ENCODE measurements at places on chromosomes 3 and 15.

- no peak for DNase-seq
Observed at GRCh38 chr3:177135841-177136492, 61.3 kb downstream of the TBL1XR1 start.

GRCh38 chr15:97521381-97522285 lies 438.9 kb upstream of the ARRDC4 start:
- DNase-seq = no peak

DNA sequence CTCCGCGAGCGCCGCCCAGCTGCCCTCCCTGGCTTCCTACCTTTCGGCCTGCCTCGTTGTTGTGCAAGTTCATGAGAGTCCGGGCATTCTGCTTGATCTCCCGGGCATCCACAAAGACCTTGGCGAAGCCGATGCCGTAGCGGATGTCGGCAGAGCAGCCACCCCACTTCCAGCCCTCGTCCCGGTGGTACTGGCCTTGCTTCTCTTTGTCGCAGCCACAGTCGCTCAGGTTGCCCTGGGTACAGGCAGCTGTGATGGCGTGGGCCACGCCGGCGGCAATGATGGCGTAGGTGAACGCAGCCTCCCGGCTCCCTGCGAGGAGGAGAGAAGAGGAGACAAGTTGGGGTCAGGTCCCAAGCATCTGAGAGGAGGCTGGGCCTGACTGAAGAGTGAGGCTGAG lies 25.4 kb downstream of the WNT7A start:
- DNase-seq = no peak

DNA sequence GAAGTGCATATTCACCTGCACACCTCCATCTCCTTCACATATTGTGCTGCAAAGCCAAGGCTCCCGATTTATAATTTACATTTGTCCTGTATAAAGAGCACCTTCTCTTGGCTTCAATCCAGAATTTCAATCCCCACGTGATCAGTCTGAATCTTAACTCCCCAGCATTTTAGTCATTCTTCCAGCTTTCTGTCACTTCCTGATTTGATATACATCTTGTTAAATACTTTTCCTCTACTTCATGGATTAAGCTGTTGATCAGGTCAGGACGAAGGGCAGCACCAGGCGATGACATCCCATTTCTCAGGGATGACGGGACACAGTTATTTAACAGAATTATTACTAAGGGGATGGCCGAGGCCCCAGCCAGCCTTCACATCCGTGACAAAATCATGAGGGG lies 212.5 kb downstream of the EPHB1 start:
- DNase-seq = no peak

DNA sequence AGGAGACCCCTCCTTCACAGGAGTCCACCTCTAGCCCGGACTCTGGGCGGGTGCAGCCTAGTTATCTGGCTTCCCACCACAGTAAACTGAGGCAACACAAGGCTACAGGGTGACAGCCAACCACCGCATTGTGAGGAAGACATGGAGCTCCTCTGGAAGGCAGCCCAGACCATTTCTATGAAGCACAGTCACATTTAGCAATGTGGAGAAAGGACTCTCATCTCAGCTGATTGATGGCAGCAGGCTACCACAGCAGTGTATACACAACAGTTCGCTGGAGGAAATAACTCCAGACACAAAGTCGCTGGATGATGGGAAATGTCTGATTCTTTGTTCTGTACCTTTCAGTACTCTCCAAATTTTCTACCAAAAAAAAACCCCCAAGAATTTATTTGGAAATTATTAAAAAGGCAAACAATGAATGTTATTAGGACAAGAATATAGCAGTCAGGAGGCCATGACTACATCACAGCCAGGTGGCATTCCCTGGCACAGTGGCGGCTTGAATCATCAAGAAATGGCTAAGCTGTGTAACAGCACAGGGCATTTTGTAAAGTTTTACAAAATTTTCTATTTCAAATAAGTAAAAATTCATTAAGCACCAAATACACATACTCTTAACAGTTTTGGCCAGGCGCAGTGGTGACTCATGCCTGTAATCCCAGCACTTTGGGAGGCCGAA lies 40.1 kb downstream of the FAN1 start:
- DNase-seq = no peak

DNA sequence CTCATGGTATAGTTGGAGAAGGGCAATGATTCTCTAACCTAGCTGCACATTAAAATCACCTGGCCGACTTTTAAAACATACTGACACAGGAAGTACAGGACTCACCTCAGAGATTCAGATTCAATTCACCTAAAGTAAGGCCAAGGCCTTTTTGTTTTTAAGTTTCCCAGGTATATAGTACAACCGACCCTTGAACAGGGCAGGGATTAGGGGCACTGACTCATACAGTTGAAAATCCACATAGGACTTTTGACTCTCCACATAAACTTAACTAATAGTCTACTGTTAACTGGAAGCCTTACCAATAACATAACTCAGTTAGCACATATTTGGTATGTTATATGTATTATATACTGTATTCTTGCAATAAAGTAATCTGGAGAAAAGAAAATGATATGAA lies 129.5 kb upstream of the ABI3BP start:
- no peak for DNase-seq

DNA sequence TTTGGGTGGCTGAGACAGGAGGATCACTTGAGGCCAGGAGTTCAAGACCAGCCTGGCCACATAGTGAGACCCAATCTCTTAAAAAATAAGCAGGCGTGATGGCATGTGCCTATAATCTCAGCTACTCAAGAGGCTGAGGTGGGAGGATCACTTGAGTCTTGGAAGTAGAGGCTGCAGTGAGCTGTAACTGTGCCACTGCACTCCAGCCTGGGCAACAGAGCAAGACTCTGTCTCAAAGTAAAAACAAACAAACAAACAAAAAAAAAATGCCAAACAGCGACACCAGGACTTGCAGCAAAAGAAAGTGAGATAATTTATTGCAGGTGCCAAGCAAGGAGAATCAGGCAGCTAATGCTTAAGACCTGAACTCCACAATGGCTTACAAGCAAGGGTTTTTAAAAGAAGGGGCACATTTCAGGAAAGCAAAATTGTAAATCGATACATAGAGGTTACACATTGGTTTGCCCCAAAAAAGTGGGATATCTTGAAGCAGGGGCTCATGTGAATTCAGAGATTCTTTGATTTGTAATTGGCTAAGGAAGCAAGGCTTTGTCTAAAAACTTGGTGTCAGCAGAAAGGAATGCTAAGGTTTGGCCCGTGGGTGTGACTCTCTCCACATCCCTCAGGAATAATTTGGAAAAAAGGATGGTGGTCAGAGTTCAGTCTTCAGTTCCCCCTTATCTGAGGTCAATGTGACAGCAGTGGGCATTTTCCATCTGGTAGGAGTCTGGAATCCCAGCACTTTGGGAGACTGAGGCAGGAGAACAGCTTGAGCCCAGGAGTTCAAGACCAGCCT lies 5.2 kb upstream of the MPI start:
- no peak for DNase-seq

- no peak for DNase-seq
Observed at GRCh38 chr3:192336286-192336685, 391.1 kb downstream of the FGF12 start.

DNA sequence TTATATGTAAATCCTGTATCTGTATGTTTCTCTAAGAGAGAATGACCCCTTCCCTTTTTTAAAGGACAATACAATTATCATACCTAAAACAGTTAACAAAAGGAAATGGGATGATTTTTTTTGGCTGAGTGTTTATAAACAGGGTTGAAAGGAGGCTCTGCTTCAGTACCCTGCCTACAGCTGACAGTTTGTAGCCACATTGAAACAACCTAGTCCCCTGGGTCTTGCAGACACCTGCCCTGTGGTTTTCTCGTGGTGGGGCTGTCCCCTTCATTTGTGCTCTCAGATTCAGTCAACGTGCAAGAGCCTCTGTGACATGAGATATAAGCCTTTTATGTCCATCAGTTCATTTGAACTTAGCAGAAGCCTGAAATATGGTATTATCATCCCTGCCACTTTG lies 2.3 kb upstream of the HMCES start:
- DNase-seq = no peak

GRCh38 chr3:123447749-123448517 lies 957 bp downstream of the ADCY5 start:
- DNase-seq = peak; percentile 5

- no peak for DNase-seq
Observed at GRCh38 chr3:38842266-38842965, 26.4 kb upstream of the SCN10A start.

- no peak for DNase-seq
Observed at GRCh38 chr3:8565376-8565775, 63.8 kb downstream of the LMCD1 start.

- DNase-seq = no peak
Observed at GRCh38 chr3:171660188-171660587, 150.1 kb downstream of the PLD1 start.

GRCh38 chr15:23897531-23897930 lies 210.4 kb upstream of the NDN start:
- no peak for DNase-seq

DNA sequence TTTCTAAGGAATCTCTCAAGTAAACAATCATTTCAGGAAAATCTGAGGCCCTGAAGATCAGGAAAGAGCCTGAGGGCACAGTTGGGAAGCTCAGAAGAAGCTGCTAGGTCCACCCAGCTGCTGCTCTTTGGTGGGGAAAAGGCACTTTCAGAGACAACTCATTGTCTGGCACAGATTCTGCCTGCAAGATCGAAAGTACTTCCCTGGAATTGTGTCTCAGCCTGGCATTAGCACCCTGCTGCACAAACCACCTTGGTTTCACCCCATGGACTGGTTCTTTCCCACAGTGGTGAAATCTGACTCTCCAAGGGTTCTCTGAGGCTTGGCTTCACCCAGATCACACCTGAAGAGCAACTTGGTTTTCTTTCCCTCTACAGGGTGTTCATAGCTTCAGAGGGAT lies 18.7 kb downstream of the THRB start:
- DNase-seq = no peak

DNA sequence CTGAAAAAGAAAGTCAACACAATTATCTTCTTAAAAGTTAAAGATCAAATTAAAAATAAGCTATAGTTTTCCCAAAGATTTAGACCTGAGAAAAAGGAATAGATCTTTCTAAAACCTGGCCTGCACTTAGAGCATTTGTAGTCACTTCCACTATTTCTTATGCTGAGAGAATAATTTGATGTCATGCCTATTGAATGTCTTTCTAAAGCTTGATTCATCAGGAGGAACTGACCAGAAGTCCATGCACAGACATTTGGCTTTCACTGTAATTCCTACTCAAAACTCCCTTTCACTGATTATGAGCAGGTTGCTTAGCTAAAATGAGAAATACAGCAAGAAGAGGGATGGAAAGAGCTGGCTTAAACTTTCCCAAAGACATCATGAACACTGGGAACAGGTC lies 4.3 kb downstream of the GREM1 start:
- no peak for DNase-seq

GRCh38 chr3:139671863-139672646 lies 5.7 kb downstream of the NMNAT3 start:
- DNase-seq = no peak

DNA sequence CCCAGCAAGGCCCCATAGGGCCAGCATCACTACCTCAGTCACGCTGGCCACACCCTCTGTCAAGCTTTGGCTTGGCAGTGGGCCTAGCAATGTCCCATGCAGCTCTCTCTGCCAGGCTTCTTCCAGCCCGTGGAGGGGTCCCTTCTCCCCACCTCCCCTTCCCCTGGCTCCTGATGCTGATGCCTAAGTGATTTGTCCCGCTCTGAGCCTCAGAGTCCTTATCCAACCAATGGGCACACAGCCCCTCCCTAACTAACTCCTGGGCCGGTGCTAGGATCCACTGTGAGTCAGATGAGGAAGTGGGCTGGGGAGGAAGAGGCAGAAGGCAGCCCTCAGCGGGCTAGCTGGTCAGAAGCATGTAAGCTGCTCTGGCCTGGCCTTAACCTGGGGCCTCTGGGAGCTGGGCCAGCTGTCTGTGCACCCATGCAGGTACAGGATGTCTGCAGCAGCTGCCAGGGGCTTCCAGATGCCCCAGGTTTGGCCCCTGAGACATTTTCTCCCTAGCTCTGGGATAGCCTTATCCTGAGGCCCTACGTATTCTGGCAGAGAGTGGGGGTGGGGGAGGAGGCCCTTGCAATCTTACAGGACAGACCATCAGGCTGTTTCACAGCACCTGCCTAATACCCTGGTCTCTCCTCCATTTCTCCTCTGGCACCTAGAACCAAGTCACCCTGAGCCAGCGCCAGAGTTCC lies 740 bp upstream of the ZBTB47 start:
- no peak for DNase-seq

DNA sequence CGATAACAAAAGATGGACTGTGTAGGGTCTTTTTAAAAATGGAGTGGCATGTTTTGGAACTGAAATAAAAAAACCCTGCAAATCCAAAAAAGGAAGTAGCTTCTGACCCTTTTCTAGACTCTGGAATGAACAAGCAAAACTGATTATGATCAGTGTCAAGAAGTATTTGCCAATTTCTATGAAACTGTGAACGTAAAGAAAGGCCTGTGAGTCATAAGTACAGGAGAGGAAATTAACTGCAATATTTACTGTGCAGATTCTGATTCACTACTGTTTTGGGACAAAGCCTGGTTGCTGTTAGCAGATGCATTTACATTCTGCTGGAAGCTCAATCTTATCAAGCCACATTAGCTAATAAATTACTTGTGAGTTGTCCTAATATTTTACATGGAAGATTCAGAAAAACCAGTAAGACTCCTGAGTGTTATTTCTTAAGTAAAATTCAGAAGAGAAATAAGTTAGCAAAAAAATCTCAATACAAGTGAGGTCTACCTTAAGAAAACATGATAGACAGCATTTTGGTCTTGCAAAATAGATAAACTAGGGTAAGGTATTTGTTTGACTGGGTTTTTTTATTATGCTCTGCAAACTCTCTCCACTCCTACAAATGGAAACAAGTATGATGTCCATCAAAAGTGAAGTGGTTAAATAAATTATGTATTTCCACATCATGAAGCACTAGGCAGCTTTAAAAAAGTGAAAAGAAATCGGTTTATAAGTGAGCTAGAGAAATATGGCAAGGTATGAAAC lies 90.2 kb upstream of the LMOD3 start:
- DNase-seq = no peak

DNA sequence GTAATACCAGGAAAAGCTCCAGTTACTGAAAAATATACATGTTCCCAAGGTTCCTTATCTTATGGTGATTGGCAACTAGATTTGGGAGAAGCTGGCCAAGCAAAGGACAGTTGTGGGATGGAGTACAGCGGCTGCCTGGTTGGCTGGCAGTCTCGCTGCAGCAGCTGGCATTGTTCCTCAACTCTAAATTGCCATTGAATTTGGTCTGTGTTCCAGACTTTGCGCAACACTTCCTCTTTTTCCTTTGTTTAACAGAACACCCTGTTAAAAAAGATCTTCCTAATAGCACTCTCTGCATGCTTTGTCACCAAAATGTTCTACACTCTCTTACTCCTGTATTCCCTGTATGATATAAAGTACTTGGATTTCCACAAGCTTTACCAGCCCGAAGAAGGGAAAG lies 420.6 kb upstream of the RBMS3 start:
- DNase-seq = no peak

GRCh38 chr3:62631488-62631887 lies 243.7 kb downstream of the CADPS start:
- no peak for DNase-seq

Data from activated T-helper 1 cell treated with Interleukin-2 at 50 U/mL for 16 hours (primary cell).